ENCODE measurements at places on chromosomes 2 and 18. TPM values are rescaled to one million over a fixed set of nuclear protein-coding genes. Genes with fewer than 3 reads are reported as not detected.

RSAD2 gene
- 1.3 TPM for total RNA-seq

PLCD4 gene
- total RNA-seq, result 2.2 TPM

OTX1 gene
- total RNA-seq, result not detected

SDC1 gene
- 68.0 TPM for total RNA-seq

RTP5 gene
- not detected for total RNA-seq

TSGA10 gene
- total RNA-seq, result 1.9 TPM

NT5C1B gene
- not detected for total RNA-seq

ALKAL2 gene
- not detected for total RNA-seq

SLC5A7 gene
- total RNA-seq, result not detected

ERICH2 gene
- not detected for total RNA-seq

TUBA3E gene
- not detected for total RNA-seq

BOLA3 gene
- 50.1 TPM for total RNA-seq

EFEMP1 gene
- total RNA-seq, result 65.1 TPM

MGAT4A gene
- total RNA-seq, result not detected

BMP10 gene
- total RNA-seq, result not detected

GRHL1 gene
- 1.7 TPM for total RNA-seq

TACR1 gene
- total RNA-seq, result not detected

MAPK4 gene
- total RNA-seq, result under 0.01 TPM

RPRM gene
- total RNA-seq, result not detected

TIA1 gene
- 114 TPM for total RNA-seq

CFC1 gene
- not detected for total RNA-seq

L3MBTL4 gene
- total RNA-seq, result not detected
